ENCODE measurements at places on chromosomes 2 and 18.

DNA sequence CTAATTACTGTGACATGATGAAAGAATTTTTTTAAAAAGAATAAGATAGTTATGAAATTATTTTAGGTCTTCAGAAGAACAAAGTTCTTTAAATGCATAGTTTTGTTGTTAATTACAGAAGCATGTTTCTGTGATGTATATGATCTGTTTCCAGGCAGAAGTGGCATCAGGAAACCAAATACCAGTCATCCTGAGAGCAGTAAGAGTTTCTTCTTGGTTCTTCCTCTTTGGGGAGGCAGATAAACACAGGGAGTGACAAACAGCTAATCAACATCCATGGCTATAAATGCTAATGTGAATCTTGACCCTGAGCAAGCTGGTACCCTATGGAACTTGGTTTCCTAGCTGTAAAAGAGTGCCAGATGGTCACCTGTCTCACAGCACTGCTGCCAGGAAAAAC, 29.2 kb downstream of the WIPF1 start:
- peak; percentile 25 for DNase-seq

DNA sequence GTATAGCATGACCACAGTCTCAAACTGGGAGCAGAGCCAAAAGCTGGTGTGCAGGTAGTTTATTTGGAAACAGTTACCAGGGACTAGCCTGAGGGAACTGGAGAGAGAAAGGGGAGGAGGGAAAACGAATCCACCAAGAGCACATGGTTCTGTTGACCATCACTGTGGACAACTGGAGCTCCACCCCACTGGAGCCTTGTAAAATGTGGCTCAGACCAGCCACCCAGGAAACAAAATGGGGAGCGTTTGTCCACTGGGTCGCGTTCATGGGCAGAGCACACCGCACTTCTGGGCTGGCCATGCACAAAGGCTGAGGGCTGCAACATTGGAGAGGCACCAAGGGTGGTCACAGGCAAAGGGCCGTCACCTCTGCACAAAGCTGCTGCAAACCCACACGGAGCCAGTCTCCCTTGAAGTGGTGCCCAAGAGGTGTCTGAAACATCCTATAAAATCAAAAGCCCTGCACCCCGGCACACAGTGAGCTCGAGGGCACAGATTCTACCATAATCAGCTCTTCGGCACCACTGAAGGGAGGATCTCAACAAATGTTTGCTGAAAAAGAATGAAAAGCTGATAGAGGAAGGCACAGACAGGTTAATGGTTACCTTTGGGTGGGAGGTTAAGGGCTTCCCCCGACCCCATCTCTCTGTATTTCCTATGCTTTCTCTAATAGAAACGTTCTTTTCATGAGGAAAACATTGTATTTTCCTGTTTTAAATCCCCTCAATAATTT, 192.9 kb downstream of the INHBB start:
- no peak for DNase-seq

- DNase-seq, result no peak
Measured at GRCh38 chr2:141109633-141110032, 1021.2 kb downstream of the LRP1B start.

GRCh38 chr2:168912901-168913369, 11.8 kb downstream of the G6PC2 start:
- no peak for DNase-seq

DNA sequence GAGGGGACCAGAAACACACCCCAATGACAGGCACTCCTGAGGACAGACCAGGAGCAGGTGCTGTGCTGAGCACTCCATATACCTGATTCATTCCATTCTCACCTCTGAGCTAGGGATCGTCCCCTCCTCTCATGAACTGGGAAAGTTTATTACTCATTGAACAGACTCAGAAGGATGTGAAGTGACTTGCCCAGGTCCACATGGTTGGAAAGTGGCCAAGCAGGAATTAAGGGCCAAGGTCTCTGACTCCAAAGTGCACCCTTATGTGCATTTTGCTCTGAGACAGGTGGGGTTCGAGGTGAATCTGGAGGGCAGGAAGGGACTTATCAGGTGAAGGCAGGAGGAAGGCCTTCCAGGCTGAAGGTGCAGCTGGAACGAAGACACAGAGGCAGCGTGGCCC, 25.1 kb upstream of the PLB1 start:
- no peak for DNase-seq

DNA sequence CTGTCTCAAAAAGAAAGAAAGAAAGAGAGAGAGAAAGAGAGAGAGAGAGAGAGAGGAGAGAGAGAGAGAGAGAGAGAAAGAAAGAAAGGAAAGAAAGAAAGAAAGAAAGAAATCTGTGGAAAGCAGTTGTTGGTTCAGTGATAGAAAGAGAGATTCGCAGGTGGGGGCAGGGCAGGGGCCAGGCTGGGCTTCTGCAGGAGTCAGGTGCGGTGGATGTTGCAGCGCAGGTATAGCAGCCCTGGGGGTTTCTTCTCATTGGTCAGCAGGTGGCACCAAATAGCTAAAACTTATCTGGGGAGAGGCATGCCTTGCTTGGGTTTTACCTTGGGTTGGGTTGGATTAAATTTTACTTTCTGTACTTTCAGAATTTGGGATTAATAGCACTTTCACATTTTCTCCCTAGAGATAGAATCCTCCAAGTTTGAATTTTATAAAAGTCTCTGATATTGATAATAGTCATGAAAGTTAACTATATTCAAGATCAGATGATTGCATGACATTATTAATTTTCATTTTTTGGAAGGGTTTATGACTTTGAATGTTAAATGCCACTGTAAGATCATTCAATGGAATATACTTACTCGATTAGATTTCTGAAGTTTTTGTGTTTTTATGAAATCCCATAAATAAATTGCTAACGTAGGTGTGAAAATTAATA, 66.6 kb downstream of the SPTBN1 start:
- DNase-seq, result peak; percentile 84

DNA sequence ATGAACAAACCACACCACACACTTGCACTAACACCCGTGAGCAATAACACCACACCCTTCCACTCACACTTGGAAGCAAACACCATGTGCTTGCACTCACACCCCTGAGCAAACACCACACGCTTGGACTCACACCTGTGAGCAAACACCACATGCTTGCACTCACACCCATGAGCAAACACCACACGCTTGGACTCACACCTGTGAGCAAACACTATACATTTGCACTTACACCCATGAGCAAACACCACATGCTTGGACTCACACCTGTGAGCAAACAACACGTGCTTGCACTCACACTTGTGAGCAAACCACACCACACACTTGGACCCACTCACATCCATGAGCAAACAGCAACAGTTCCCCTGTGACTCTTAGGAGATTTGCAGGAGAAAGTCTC, 24.4 kb downstream of the SNTG2 start:
- DNase-seq, result no peak

DNA sequence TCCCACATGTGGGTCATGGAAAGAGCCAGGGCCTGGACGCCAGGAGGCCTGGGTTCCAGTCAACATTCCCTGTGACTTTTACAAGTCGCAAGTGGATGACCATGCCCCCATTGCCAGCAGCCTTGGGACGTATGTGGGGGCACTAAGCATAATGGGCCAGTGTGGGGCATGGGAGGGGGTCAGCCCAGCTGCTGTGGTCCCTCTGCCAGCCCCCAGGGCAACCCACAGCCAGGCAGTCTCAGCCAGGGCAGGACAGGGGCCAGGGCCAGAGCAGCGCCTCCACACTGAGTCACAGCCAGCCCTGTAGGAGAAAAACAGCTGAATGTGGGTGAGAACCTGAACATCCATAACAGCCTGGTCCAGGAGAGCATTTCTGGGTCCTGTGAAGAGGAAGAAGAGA, 173.2 kb downstream of the GFPT1 start:
- no peak for DNase-seq

- no peak for DNase-seq
Measured at GRCh38 chr2:30639836-30640235, 167.4 kb downstream of the CAPN13 start.

DNA sequence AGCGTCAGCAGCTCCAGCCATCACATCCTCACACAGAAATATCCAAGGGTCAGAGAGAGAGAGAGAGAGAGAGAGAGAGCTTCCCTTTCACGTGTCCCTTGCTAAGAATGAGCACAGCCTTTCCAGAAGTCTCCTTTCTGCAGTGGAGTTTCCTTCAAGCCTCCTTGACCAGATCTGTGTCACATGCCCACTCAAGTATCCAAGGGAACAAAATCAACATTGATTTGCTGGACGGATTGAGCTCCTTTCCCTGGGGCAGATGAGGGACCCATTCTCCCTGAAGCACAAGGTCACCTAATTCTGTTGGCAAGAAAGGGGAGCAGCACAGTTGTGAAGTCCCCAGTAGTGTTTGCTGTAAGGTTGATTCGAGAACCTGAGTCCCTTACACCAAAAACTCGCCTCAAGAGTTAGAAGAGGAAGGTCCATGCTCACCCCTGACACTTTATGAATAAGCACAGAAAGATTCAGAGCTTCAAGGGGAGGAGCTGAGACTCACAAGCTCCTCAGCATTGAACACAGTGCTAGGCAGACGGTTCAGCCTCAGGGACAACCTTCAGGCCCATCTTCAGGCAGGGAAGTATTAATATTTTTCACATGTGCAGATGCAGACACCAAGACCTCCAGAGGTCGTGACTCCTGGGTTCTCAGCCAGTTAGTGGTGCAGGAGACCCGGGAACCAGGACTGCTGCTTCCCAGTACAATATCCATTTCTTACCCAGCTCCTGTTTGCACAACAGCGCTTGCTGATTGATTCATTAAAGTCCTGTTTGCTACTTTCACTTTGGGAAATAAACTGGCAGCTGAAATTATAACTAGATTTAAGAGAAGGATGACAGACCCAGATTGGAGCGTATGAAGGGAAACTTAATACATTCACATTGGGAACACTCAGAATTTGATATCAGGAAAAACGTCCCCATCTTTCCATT, 38.2 kb upstream of the MARCO start:
- DNase-seq, result no peak

DNA sequence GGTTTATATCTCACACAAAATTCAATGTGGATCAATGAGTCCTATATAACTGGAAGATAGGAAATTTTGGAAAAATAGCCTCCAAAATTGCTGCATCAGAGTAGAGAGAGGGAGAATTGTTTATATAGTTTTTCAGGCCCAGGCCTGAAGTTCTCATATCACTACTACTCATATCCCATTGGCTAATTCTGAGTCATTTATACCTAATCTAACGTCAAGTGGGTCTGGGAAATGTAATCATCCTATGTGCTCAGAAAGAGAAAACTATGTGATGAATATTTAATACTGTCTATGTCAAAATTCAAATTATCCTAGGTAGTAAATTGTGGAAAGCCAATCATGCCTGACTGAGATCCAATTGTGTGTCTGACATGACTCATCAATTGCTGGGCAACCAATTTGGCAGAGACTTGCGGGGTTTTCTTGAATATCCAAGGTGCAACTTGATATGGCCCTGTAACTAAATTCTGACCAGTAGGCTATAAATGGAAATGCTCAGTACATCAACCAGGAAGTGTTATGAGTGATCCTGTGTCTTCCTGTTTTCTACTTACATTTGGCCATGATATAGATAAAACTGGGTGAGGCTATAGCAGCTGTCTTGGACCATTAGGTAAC, 744.4 kb downstream of the KCNJ3 start:
- no peak for DNase-seq

GRCh38 chr2:109562421-109562820, 51.3 kb downstream of the SEPTIN10 start:
- DNase-seq, result no peak

DNA sequence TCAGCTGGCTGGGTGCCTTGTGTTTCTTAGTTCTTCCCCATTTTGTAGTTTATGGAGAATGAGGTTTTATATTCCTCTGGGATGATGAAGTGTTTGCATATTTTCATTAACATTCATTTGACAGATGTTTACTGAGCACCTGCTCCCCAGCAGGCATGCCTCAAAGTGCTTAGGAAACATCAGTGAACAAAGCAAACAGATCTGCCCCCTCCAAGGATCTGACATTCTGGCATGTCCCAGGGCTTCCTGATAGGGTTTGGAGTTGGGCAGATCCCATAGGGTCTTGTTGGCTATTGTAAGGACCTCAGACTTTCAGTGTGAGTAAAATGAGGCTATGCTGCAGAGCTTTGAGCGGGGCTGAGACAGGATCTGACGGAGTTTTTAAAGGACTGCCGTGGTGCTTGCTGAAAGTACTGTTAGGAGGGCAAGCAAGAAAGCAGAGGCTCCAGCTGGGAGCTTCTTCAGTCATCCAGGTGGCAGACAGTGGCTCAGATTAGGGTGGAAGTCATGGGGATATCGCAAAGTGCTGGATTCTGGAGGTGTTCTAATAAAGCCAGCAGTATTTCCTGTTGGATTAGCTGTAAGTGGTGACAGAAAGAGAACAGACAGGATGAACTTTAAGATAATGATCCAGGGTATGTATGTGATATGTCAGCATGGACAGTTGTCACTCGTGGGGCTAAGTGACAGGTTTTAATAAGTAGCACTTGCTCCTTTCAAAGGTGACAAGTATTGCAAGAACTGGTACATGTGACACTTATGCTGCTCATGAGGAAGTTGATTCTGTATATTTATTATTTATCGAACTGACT, 11.3 kb upstream of the IAH1 start:
- no peak for DNase-seq

GRCh38 chr2:74584088-74584645, 29.6 kb downstream of the DOK1 start:
- DNase-seq, result peak; percentile 84

- no peak for DNase-seq
Measured at GRCh38 chr2:26880161-26880560, 32.2 kb downstream of the DPYSL5 start.

GRCh38 chr2:95344215-95344583, 47.1 kb downstream of the KCNIP3 start:
- DNase-seq, result no peak

GRCh38 chr18:57428221-57429150, 6.7 kb upstream of the ONECUT2 start:
- DNase-seq, result no peak

- DNase-seq, result no peak
Measured at GRCh38 chr2:236608710-236609109, 39.1 kb downstream of the ACKR3 start.

- no peak for DNase-seq
Measured at GRCh38 chr2:189297446-189297845, 117.9 kb upstream of the COL5A2 start.

GRCh38 chr2:18096836-18097405, 218.5 kb downstream of the KCNS3 start:
- DNase-seq, result no peak

DNA sequence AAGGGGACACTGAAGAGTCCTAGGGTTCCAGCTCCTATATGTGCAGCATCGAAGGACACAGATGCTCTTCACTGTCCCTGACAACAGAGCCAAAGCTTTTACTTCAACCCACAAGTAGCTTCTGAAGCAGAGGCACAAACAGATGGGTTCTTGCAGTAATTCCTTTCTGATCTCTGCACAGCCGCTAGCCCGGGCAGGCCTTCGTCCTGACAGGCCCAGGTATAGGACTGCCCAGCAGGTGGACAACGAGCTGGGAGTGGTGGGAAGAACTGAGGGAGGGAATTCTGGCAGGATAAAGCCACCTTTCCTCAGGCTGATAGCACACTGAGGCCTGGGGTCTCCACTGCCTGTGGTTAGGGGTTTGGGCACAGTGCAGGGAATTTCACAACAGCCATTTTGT, 94.8 kb downstream of the RHOB start:
- no peak for DNase-seq
